ENCODE measurements at places on chromosomes 2 and 18.

DNA sequence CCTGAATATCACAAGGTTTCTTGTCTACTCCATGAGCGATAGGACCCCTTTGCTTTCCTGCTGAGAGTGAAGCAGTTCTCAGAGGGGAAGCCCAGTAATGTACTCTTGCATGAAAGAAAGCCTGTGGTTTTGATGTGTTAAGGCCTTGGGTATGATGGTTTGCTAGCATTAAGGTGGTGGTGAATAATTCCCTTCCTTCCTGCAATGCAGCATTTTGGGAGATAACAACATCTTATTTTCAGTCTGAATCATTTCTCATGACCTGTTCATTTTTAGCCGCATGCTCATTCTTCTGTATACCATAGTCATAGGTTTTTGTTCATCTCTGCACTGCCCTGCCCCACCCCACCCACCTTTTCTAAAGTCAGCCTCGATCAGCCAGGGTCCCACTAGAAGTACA is 66.2 kb downstream of the HNMT start:
- DNase-seq: no peak

- no peak for DNase-seq
Measured at GRCh38 chr2:39210846-39211245, 32.9 kb downstream of the CDKL4 start.

GRCh38 chr18:23585007-23585871 is 1.1 kb downstream of the NPC1 start:
- DNase-seq: no peak

GRCh38 chr2:10332402-10333246 is 29.9 kb downstream of the HPCAL1 start:
- DNase-seq: no peak

- no peak for DNase-seq
Measured at GRCh38 chr2:218708086-218708485, 2.5 kb upstream of the TTLL4 start.

DNA sequence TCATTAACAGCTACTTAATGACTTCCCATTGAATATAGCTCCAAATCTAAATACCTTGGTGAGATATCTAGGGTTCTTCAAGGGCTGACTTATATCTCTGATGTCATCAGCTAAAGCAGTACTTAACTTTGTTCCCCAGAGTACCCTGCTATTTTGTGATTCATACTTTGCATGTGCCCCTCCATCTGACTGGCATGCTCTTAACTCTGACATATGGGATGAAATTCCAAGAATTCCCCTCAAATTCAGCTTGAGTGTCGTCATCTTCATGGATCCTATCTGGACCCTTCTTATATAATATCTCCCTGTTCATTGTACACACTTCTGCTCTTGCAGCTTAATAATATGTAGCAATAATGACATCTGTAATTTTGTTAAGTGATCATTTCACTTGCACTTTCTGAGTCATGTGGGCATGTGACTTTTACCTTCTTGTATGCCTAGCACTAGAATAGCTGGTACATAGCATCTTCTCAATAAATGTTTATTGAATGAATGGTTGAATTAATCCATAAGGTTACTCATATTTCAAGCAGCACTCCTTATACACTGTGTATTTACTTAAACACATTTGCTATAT is 172.9 kb downstream of the WDR7 start:
- DNase-seq: no peak

GRCh38 chr2:180871649-180872048 is 108.8 kb upstream of the UBE2E3 start:
- DNase-seq: no peak

GRCh38 chr2:241050624-241051577 is 51.2 kb downstream of the MTERF4 start:
- no peak for DNase-seq

DNA sequence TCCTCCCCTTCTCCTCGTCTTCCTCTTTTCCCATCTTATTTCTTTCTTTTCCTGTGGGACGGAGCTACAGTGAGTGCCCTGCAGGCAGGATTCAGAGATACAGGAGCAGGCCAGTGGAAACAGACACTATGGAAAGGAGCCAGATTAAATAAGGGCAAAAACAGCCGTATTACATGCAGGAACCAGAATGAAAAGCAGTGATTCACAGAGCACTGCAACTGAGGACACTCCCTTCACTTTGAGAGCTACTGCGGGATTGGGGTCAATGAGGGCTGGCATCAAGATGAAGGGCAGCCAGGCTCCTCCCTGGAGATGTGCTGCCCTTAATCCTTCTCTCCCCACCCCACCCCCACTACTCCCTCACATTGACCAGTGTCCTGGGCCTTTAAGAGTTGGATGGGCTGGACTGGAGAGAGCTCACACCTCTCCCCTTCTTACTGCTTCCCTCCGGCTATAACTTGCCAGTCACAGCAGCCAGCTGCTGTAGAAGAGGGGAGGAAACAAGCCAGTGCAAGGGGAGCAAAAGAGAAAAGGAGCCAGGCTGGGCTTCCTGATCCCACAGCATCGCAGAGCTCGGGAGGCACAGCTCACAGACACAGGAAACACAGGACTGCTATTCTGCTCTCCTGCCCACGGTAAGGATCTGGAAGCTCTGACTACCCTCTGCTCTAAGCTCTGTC is at the start of gene PLCD4:
TSS of gene PLCD4 (plus strand) at position 464 of the 680 bp plus-strand sequence. CDS start 7,841 bp downstream, outside the sequence.
- DNase-seq: peak; percentile 6

DNA sequence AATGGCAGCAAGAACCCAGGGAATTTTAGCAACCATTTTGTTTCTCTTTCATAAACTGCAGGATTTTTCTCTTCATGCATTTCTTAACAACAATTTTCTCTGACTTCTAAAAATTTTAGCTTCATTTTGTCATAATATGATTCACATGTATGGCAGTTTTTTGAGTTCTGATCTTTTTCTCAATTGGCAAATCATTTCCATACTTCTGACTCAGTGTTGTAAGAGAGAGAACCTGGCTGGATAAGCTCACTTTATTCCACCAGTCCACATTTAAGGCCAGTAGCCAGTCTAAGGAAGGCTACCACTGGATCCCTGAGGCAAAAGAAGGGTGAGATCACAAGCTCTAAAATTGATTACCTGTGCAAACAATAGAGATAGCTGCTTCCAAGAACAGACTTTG is 42.8 kb upstream of the COL3A1 start:
- no peak for DNase-seq

DNA sequence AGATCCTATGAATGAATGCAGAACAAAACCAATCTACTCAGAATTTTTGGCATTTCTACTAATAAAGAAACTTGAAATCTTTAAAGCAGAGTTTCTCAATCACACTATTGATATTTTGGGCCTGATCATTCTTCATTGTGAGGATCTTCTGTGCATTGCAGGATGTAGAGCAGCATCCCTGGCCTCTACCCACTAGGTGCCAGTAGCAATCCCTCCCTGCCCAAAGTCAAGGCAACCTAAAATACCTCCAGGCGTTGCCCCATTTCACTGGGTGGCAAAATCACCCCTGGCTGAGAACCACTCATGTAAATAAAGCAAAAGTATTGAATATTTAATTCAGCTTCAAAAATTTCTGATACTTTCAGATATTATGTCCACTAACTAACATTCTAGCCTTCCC is 213.0 kb downstream of the SP3 start:
- no peak for DNase-seq

DNA sequence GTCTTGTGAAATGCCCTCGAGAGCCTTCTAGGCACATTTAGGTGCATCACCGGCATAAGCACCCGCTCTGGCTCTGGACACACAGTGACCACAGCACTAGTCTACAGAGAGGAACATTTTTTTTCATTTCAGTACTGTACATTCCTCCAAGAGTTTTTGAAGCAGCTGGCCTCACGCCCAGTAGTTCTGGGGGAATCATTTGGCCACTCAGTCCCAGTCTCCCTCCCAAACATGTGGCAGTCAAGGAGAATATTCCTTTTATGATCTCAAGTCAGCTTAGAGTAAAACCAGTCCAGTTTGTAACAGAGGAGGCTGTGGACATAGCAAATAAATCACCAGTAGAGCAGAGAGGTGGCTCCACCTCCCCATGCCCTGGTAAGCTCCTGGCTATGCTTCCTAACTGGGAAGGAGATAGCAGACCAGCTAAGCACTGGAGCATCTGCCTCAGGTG is 48.1 kb downstream of the KCNE4 start:
- no peak for DNase-seq

GRCh38 chr2:36408198-36408703 is 52.7 kb downstream of the CRIM1 start:
- DNase-seq: no peak

DNA sequence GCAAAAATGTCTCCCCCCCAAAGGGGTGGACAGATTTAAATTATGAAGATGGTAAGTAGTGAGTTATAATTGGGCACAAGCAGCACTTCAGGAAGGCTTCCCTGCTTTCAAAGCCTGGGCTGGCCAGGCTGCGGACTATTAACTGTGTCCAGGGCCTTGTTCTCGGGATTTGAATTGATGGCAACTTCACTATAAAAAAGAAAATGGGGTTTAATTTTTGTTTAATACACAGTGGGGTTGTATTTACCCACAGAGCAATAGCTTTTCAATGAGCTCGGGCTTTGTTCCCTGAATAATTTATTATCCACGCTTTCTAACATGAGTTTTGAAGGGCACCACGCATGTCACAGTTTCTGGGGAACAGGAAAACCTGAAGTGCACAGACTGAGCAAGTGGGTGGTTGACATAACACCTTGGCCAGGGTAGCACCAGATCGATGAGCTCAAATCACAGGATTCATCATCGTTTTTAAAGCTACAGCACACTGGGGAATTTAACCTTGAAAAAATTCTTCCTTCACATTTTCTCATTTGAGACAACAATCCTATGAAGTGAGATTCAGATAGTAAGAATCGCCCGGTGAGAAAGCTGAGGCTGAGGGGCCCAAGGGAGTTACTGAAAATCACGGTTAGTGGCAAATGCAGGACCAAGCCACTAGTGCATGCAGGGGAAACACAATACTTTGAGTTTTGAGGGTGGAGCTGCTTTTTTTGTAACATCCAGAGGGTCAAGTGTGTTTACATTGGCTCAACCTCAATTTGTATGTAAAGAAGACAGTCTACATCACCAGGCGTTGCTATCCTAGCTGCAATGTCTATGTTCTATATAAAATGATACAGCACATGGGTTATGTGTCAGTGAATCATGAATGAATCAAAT is 28.9 kb upstream of the LMAN1 start:
- DNase-seq: no peak

- no peak for DNase-seq
Measured at GRCh38 chr18:61575419-61575818, 242.2 kb downstream of the CDH20 start.

DNA sequence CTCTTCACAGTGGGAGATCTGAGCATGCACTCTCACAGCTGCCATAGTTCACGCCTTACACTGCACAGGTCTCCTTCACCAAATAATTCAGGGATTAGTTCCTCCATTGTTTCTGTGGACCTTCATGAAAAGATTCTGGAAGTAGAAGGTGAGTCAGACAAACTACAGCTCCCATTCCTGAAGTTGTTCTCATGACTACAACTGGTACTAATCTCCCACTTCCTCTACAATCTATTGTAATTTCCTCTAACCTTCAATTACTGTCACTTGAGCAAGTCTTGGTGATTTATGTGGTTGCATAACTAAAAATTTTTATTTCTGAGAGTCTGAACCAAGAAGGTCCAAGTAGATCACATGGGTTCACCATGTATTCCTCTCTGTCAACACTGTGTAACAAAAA is 128.7 kb downstream of the XIRP2 start:
- DNase-seq: no peak

GRCh38 chr2:187320846-187321245 is 127.2 kb downstream of the CALCRL start:
- no peak for DNase-seq

- DNase-seq: no peak
Measured at GRCh38 chr2:186959486-186959885, 110.5 kb upstream of the ZSWIM2 start.

- no peak for DNase-seq
Measured at GRCh38 chr2:153077311-153077710, 358.9 kb downstream of the ARL6IP6 start.

- DNase-seq: no peak
Measured at GRCh38 chr2:28751956-28752630, 463 bp downstream of the PPP1CB start.

DNA sequence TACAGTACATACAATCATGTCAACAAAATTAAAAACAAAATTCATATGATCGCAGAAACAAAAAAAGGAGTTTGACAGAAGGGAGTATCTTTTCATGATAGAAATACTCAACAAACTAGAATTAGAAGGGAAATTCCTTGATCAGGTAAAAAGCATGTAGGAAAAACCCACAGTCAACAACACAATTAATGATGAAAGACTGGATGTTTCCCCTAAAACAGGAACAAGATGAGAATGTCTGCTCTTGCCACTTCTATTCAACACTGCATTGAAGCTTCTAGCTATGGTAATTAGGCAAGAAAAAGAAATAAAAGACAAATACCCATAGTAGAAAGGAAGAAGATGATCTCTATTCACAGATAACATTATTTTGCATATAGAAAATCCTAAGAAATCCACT is 87.1 kb downstream of the SRBD1 start:
- DNase-seq: no peak

DNA sequence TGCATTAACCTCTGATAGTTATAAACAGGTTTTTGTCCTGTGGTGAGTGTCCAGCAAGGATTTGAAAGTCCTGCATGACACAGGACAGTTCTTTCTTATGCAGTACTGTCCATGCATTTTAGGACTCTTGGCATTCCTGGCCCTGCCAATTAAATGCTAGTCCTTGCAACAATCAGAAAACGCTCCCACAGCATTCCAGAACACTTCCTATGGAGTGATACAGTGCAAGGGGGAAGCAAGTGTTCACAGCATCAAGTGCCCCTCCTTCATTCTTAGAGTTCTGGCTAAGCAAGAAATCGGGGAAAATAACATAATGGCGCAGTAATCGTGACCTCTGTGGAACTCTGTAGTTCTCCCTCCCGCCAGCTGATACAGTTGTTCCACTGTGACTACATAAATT is 62.9 kb downstream of the ARHGAP28 start:
- DNase-seq: no peak

DNA sequence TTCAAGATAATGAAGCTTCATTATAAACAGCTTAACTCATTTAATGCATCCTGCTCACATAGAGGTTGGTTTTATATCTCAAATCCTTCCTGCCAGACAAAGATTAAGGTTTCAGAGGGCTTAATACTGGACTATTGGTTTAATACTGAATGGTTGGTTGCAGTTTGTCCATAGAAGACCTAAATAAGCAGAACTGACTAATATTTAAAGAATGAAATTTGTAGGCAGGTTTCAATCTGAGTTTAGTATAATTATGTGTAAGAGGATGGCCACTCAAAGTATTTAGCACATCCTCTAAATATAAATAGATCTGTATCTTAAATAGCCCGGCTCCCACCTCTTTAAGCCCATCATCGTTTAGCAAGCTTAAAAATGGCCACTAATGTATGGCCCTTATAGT is 92.5 kb downstream of the EPB41L5 start:
- DNase-seq: no peak

GRCh38 chr2:224948005-224948404 is 94.3 kb downstream of the DOCK10 start:
- no peak for DNase-seq

DNA sequence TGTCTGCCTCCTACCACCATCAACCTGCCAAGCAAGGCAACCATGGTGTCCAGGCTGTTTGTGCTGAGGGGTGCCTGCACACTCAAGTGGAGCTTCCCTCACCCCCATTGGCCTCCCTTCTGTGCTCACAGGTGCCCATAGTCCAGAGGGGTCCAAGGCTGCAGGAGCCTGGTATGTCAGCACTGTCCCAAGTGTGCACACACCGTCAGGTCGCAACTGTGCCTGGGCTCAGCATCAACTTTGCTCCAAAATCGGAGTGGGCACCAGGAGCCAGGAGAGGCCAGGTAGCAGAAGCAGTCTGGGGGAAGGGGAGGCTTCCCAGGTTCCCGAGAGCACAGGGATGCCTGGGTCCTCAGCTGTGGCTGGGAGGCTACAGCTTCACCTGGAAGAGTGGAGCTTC is 1528.2 kb upstream of the SLC39A10 start:
- no peak for DNase-seq

Measured in neural crest cell (in vitro differentiated cells).